ENCODE measurements at places on chromosomes 11 and 22. TPM values are rescaled to one million over a fixed set of nuclear protein-coding genes. Genes with fewer than 3 reads are reported as not detected.

GRCh38 chr11:2951231-2952110, 22.3 kb upstream of the PHLDA2 start:
- DNase-seq: no peak

- no peak for DNase-seq
These were observed 872 bp downstream of the TMA7B start for GRCh38 chr22:39960791-39961746.

DNA sequence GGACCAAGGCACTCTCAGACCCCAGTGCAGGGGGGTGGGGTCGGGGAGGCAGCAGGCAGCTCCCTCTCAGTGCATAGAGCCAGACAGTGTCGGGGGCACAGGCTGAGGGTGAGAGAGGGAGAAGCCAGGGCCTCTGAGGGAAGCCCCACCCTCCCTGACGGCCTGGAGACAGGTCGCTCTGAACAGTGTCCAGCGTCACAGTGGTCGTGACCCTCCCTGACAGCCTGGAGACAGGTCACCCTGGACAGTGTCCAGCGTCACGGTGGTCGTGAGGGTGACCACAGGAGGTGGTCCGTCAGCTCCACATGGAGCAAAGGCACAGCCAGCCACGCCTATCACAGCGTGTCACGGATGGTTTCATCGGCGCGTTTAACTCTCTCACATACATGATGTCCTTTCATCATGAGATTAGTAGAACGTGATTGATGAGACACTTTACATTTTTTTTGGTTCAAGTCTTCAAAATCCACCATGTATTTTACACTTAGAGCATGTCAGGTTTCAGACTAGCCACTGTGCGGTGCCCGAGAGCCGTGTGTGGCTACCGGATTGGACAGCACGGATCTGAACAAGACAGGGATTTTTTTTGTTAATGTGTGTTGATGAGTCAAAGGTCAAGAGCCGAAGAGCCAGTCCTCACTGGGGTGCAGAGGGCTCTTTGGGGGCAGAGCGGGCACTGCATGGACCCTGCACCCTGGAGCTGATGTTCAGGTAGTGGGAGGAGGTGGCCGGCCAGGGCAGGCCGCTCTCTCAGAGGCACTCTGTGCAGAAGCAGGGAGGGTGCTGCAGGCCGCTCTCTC, 23.9 kb upstream of the PANX2 start:
- no peak for DNase-seq

DNA sequence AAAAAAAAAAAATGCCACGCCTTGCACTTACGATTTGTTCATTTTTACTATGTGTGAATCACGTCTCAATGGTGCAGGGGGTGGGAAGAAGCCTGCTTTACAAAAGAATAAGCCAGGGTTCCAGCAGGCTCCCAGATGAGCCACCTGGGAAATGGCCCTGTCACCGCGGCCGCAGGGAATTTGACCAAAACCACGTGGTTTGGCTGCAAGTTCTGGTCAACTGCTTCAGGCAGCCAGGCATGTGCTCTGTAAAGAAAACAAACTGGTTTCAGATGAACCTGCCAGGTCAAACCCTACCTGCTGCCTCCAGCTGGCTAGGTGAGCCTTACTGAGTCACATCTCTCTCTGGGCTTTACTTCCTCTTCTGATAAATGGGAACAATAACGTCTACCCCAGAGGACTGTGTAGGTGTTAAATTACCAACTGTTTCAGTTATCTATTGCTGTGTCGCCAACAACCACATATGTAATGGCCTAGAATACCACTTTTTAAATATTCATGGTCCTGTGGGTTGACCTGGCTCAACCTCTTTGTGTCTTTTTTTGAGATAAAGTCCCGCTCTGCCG, 30.5 kb upstream of the GCAT start:
- DNase-seq: no peak

- no peak for DNase-seq
These were observed 11.4 kb upstream of the CAT start for GRCh38 chr11:34427186-34427805.

- no peak for DNase-seq
These were observed 3.9 kb downstream of the PRDM11 start for GRCh38 chr11:45150301-45150700.

DNA sequence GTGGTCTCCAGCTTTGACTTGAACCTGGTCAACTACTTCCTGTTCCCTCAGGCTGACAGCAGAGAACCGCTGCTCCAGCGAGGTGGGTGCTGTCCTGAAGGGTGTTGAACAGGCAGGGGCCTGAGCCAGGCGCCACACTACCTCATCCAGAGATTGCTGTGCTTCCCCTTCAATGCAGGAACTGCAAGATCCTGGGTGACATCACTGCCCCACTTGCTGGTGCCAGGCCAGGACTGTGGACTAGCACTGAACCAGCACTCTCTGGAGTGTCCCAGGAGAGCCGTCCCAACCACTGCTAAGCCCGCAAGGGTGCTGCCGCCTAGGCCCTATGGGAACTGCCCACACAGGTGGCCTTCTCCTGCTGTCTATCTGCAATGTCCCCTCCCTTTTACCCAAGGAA, 51.7 kb downstream of the GAB4 start:
- no peak for DNase-seq

DNA sequence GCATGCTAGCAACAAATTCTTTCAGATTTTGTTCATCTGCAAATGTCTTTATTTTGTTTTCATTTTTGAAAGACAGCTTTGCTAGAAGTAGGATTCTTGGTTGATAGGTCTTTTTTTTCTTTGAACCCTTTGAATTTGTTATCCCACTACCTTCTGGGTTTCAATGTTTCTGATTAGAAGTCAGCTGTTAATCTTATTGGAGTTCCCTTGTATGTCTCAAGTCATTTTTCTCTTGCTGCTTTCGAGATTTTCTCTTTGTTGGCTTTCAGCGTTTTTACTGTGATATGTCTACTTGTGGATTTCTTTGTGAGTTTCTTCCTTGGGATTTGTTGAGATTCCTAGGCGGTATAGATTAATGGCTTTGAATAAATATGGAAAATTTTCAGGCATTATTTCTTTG, 27.2 kb upstream of the MS4A8 start:
- DNase-seq: no peak

GRCh38 chr11:83676056-83676601, 390.0 kb upstream of the CCDC90B start:
- DNase-seq: no peak

DNA sequence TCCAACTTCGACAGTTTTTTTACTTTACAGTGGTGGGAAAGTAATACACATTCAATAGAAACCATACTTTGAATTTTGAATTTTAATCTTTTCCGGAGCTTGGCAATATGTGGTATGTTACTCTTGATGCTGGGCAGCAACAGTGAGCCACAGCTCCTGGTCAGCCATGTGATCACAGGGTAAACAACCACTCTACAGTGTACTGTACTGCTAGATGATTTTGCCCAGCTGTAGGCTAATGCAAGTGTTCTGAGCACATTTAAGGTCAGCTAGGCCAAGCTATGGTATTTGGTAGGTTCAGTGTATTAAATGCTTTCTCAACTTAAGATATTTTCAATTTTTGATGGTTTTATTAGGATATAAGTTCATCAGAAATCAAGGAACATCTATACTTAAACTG, 48.7 kb upstream of the GRIK4 start:
- no peak for DNase-seq

DNA sequence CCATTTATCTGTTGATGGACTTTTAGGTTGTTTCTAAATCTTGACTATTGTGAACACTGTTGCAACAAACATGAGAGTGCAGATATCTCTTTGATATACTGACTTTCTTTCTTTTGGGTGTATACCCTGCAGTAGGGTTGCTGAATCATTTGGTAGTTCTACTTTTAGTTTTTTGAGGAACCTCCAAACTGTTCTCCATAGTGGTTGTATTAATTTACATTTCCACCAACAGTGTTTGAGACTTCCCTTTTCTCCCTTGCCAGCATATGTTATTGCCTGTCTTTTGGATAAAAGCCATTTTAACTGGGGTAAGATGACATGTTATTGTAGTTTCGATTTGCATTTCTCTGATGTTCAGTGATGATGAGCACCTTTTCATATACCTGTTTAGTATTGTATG, 330.0 kb downstream of the DDX10 start:
- no peak for DNase-seq

GRCh38 chr11:44776551-44777208, 49.9 kb downstream of the TSPAN18 start:
- no peak for DNase-seq

GRCh38 chr22:19559324-19559811, 35.2 kb upstream of the CLDN5 start:
- no peak for DNase-seq

- no peak for DNase-seq
These were observed 1.3 kb downstream of the SELENOM start for GRCh38 chr22:31106001-31106571.

DNA sequence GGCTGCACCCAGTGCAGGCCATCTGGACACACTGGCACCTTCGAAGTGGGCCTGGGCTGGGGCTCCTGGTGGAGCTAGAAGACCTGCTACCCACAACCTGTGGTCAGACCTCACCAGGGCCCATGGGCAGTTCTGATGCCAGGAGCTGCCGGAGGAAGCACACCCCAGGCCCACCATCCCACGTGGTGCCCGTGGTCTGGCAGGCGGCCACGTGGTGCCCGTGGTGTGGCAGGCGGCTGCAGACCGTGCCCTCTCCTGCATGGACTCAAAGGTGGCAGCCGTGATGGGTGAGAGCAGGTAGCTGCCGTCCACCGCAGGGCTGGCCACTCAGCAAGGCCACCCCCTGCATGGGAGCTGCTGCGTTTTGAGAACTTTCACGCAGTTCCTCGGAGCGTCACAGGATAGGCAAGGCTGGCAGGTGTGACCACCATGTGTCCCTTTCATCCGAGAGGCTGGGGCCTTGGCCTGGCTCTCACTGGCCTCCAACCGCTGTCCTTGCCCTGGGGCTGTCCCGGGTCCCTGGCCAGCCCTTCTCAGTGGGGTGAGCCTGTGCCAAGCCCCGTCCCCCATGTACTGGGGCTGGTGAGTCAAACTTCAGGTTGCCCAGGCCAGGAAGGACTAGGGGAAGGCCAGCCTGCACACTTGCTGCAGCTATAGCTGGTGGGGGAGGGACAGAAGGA, 3.9 kb upstream of the IL17REL start:
- DNase-seq: no peak

- no peak for DNase-seq
These were observed 19.1 kb upstream of the PARVG start for GRCh38 chr22:44161673-44162072.

DNA sequence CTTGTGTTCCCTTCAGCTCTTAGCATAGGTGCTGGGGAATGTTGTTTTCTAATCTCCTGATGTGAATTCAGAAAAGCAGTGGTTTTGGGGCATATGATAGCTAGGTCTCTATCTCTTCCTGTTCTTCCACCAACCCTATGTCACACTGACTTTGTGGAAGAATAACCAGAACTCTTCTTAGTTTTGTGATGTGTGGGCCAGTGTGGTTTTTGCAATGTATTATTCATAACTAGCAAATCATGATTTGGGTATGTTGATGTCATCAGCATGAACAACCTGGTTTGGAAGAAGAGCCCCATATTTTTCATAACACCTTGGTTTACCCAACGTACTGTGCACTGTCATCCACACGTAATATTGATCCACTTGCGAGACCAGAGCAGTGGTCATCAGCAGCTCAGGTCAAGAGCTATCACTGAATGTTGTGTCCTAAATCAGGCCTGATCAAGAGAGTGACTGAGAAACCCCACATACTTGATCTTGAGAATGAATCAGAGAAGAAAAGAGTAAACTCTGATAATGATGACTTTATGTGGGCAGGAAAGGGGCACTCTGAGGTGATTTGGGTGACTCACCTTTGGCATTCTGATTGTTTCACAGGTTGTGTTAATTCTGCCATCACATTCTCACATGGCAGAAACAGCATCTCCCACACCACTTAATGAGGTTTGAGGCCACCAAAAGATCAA, 19.4 kb upstream of the MS4A6E start:
- no peak for DNase-seq

- no peak for DNase-seq
These were observed at the start of gene BARX2 for GRCh38 chr11:129375751-129376657. Gene BARX2 (plus strand): TSS chr11:129375848. CDS start chr11:129376036, 188 bp downstream.

DNA sequence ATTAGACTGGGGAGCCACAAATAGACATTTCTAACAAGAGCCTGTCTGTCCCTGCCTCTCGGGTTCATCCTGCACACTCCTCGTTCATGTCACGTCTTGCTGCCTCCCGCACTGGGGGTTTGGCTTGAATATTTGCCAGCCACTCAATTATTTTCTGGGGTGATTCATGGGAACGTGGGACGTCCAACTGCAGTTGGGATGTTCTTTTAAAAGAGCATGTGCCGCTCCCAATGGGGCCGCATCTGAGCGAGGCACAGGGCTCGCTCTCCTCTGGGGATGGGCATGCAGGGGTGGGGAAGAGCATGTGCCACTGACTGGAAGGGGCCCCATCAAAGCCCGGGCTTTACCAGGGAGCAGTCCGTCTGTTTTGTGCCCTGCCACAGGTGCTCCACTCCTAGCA, 43.4 kb downstream of the PARVG start:
- DNase-seq: no peak

GRCh38 chr11:83024270-83024854, 47.3 kb downstream of the RAB30 start:
- DNase-seq: no peak

GRCh38 chr11:123203934-123204333, 8.9 kb upstream of the CLMP start:
- no peak for DNase-seq

GRCh38 chr22:46575911-46576555, 38.6 kb upstream of the CELSR1 start:
- DNase-seq: no peak

DNA sequence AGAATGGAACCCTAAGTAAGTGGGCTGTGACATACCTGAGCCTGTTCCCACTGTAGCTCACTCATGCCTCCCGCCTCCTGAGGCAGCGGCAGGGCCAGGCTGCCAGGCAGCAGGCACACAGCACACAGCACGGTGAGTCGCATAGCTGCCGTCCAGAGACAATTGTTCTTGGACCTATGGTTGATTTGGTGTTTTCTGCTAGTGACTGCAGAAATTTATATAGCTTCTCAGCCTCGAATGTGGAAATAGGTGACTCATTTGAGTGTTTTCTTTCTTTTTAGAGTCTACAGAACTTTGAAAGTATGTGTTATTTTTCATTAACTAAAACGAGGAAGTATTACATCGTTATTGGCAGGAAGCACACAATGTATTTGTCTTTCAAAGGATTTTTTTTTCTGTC, at the start of gene MMP7:
TSS of gene MMP7 (minus strand) at position 190 of the 400 bp plus-strand sequence. CDS start at position 143, 47 bp downstream.
- DNase-seq: no peak

- DNase-seq: no peak
These were observed 35.4 kb upstream of the CD44 start for GRCh38 chr11:35103366-35104208.

Gene OR52B2
- not detected for total RNA-seq

Gene SYCE3
- total RNA-seq: not detected

Gene ZNF280A
- not detected for total RNA-seq

Gene DBX1
- not detected for total RNA-seq

Gene NELL1
- total RNA-seq: 5.4 TPM

Gene ZNF70
- total RNA-seq: 9.9 TPM

Gene C11orf42
- total RNA-seq: not detected

Gene TRIM51
- total RNA-seq: not detected

Gene PHOX2A
- total RNA-seq: 0.90 TPM

Gene FXYD2
- total RNA-seq: 5.0 TPM

Gene CD6
- 0.95 TPM for total RNA-seq

Gene STK33
- 11.0 TPM for total RNA-seq

Gene RBMXL2
- not detected for total RNA-seq
